ENCODE measurements at places on chromosomes 4 and X.

GRCh38 chr4:2725380-2725779 lies 30.8 kb downstream of the TNIP2 start:
- DNase-seq, result no peak

- DNase-seq, result no peak
Measured at GRCh38 chrX:107677501-107677901, 49.2 kb downstream of the PRPS1 start.

DNA sequence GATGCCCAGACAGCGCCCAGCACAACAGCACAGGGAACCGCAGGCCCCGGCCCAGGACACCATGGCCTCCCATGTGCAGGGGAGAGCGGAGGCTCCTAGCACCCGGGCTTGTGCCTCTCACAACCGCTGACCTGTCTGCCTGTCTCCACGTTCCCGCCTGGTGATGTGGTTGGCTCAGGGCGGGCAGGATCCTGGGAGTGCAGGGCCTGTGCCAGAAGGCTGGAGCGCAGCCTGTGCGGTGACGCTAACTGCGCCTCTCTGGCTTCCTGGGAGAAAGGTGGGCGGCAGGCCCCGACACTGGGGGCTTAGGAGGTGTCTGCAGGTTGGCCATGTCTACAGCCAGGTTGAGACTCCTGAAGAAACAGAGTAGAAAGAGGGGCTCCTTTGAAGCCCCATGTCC lies 48.7 kb downstream of the CPZ start:
- no peak for DNase-seq

- DNase-seq, result no peak
Measured at GRCh38 chrX:20718592-20719380, 452.1 kb upstream of the RPS6KA3 start.

DNA sequence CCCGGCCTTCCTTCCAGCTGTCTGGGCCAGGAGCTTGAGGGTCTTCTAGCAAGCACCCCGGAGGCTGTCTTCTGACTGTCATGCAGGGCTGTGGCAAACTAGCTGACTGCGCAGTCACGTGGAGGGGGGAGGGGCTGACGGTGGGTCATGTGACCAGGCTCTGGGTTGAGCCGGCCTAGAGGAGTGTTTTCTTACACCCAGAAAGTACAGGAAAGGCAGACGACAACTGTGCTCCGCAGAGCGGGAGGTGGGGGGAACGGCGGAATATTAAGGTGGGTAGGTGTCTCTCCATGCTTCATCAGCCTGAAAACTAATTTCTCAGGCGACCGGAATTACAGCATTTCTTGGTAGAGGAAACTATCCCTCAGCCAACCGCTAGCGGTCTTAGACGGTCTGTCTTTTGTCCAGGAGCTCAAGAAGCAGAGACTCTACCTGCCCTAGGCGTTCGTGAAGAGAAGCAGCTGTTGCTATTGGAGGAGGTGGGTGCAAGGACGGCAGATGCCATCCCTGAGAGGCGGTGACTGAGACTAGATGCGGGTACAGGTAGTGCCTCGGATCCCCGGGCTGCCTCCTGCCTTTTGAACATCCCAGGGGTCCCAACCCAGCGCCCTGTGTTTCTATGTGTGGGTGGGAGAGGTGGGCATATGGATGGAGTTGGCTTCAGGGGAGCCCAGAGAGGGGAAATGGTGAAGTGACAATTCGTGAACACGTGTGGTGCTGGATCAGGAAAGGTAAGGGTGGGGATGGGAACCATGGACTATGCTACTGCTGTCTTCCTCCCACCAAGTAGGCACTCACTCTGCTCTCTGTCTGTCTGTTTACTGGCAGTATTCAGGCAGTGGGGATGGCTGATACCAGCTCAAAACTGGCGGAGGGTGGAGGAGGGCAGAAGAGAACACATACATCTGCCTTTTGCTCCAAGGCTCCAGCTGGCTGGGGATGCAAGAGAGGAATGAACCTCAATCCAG lies 8.8 kb downstream of the GPRASP1 start:
- DNase-seq, result no peak

DNA sequence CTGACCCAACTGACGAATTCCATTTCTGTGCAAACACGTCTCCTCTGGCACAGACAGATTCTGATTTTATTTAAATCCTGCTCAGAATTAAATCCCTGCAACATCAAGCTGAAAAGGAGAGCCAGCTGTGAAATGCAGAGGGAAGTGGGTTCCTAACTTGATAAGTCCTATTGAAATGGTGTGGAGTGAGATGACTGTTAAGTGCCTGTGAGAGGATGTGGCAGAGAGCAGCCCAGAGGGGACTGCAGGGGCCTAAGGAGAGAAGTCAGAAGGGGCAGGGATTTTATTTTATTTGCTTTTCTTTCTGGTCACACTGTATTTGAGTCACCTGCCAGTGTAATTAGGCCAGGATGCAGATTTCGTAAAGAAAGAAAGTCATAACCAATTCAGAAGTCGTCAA lies 277.4 kb downstream of the NKX6-1 start:
- DNase-seq, result no peak

- DNase-seq, result no peak
Measured at GRCh38 chrX:12058087-12058486, 80.2 kb upstream of the FRMPD4 start.

GRCh38 chr4:138292321-138292720 lies 50.2 kb upstream of the SLC7A11 start:
- DNase-seq, result no peak

DNA sequence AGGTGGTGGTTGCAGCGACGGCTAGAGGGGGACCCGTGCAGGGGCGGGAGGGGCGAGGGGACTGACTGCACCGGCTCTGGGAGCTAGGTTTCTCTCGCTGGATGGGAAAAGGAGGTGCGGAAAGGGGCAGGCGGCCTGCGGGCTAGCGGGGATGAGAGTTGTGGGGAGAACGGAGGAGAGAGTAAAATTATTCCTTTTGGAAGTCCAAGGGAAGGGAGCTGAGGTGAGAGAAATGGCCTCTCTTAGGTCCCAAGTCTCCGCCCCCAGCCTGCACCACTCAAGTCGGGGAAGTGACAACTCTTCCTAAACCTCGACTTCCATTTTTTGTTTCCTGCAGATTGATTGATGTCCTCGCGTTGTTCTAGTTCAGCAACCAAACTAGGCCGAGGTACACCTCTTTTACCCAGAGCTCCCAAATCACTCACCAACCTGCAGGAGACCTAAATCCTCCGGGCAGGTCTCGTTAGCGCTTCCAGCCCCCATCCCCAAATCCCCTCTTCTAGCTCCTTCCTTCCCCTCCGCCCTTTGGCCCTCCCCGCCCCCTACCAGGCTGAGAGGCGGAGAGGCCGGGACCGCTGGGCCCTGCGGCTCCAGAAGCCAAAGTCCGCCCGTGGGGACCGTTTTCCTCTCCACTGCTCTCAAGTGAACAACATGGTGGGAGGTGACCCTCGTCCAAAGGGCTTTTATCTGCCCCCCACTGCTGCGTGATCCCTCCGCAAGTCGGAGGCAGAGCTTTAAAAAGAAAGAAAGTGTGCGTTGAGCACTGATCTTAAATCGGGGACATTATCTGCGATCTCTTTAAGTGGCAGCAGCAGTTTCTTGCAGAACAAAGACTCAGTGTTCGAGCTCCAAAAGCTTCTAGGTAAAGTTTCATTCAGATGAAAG lies 7.3 kb downstream of the PITX2 start:
- DNase-seq, result no peak

GRCh38 chr4:54433686-54434085 lies 204.6 kb downstream of the PDGFRA start:
- no peak for DNase-seq

DNA sequence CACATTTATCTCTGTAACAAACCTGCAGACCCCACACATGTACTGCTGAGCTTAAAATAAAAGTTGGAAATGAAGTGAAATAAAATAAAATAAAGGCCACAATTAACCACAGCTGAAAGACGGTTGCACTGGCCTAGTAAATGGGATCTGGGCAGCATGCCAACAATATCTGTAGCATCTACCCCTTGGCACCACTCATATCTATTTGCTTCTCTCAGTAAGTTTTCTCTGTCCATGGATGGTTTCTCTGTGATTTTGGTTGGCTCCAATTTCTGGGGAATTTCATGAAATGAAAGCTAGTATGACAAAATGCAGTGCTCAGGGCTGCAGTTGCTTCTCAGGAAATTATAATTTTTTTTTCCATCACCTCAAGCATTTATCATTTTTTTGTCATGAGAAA lies 172.0 kb upstream of the IL15 start:
- no peak for DNase-seq

DNA sequence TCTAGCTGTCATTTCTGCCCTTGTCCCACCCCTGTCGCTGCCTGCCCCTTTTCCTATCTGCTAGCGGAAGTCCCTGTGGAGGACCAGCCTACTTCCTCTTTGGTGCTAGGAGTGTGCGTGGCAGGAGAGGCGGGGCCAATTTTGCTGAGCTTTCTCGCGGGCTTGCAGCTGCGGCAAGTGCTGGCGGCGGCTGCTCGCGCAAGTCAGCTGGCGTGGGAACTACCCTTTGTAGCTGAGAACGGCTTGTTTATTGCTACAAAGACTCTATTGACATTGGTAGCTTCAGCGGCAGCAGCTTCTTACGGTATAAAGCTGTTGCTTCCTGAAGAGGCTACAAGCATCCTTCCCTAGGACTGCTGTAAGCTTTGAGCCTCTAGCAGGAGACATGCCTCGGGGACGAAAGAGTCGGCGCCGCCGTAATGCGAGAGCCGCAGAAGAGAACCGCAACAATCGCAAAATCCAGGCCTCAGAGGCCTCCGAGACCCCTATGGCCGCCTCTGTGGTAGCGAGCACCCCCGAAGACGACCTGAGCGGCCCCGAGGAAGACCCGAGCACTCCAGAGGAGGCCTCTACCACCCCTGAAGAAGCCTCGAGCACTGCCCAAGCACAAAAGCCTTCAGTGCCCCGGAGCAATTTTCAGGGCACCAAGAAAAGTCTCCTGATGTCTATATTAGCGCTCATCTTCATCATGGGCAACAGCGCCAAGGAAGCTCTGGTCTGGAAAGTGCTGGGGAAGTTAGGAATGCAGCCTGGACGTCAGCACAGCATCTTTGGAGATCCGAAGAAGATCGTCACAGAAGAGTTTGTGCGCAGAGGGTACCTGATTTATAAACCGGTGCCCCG lies at the start of gene MAGEH1:
MAGEH1 (plus strand) TSS at position 138 of the 843 bp plus-strand sequence; CDS start at position 386, 248 bp downstream.
- DNase-seq, result no peak

DNA sequence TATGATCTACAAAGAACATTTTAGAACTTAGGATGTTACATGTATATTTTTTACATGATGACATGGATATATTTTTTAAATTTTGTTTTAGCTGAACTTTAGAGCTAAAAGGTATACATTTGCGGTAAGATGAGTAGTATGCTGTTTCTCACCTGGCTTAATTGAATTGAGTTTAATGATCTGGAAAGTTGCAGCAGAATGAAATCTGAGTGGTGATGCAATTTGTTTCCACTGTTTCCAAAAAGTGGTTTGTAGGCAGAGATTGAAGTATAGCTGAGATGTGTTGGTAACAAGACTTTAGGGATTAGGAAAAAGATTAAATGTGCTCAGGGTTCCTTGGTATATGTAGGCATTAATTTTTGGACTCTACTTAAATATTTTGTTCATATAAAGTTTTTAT lies 68.1 kb downstream of the HPF1 start:
- no peak for DNase-seq

Data from D721Med (cell line).